ENCODE measurements at places on chromosomes 6 and 20. TPM values are rescaled to one million over a fixed set of nuclear protein-coding genes. Genes with fewer than 3 reads are reported as not detected.

ENPP4 gene
- total RNA-seq, result 20.2 TPM

RAD21L1 gene
- not detected for total RNA-seq

DNA sequence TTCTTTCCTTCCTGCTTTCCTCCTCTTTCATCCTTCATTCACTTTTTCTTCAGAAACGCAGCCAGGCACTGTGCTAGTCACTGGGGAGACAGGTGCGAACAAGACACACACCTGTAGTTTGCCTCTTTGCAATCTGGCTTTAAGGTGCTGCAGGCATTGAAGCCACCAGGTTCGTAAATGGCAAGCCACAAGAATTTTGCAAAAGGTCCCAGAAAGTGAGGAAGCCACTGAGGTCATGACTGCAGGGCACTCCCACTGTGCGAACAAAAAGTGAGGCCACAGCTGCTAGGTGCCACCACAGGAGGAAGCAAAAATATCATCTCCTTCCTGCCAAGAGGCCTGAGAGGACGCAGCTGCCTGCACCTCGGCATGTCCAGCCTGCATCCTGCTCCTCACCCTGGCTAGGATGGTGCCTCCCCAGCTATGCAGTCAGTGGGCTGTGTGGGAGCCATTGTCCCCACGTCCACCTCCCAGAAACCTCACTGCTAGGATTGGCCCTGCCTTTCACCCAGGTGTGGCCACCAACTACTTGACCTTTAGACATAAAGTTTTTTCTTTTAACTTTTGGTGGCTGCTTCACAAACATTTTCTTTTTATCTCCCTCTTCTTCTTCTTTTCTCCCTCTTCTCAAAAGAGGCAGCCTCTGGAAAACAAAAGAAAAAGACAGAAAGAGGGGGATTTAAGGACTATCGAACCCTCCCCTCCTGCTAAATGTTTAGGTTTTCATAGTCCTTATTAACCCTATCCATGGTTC lies 230.8 kb downstream of the BCAS1 start:
- no peak for DNase-seq

DNA sequence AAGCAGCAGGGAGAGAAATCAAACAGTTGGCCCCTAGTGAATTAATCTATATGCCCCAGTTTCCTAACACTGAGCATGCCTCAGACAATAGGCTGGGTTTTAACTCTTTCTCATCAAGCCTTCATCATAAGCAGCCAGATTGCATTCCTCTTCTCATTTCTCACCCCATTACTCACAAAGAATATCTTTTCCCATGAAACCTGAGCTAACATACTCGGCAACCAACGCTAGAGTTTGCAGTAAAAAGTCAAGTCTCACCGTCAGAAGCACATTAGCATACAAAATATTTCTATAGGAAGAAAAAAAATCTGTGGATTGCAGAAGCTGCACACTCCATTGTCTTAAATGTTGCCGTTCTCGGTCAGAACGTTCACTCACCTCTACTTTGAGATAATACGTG lies 429.9 kb upstream of the ARID1B start:
- DNase-seq, result no peak

DNA sequence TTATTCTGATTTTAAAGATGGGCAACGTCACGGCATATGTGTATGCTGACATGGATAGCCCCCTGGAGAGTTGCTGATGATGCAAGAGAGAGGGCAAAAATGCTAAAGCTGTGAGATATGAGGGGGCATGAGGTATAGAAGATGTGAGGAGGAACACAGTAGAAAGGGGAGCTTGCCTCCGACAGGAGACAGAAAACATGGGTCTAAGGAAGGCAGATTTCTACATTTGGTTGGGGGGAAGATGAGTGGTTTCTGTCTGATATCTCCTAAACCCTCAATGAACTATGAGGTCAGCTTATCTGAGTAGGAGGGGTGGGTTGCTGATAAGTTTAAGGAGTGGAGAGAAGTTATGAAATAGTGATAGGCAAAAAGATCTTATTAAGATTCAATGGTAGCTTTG lies 6.0 kb downstream of the RNF24 start:
- DNase-seq, result no peak

DNA sequence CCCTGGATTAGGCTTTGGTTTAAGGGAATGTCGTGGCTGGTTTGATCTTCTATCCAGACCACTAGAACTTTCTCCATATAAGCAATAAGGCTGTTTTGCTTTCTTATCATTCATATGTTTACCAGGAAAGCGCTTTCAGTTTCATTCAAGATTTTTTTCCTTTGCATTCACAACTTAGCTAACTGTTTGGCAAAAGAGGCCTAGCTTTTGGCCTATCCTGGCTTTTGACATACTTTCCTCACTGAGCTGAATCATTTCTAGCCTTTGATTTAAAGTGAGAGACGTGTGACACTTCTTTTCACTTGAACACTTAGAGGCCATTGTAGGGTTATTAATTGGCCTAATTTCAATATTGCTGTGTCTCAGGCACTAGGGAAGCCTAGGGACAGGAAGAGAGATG lies 1.7 kb upstream of the FAM50B start:
- DNase-seq, result no peak

- DNase-seq, result no peak
These were observed 868 bp upstream of the SLC2A4RG start for GRCh38 chr20:63738687-63739129.
